ENCODE measurements at places on chromosomes 12 and 14.

DNA sequence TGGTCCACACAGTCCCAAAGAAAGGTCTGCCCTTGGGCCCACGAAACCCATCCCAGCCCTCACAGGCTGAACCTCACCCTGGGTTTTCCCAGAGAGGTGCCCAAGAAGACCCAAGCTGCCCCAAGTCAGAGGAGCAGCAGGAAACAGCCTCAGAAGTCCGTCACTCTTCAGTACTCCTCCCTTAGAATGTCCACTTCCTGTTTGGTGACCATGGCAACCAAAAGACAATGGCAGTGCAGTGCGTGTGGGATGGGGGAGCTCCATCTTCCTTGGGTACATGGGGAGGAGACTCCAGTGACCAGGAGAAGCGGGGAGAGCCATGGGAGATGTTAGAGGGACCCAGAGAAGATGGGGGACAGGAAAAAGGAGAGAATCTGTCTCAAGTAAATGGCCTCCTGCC, 11.3 kb downstream of the SELPLG start:
- no peak for DNase-seq

DNA sequence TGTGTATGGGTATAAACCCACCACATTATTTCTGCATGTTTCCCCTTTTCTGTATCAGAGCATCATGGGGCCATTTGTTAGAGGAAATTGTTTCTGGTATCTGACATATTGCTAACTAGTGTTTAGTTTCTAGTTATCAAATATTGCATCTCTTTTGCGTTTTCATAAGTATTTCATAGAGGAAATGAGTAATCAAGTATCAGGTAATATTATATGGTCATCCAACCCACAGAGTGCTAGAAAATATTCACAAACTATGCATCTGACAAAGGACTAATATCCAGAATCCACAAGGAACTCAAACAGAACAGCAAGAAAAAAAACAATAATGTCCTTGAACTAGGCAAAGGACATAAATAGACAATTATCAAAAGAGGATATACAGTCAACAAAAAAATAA, 258.9 kb upstream of the LRIG3 start:
- no peak for DNase-seq

- DNase-seq, result peak; percentile 59
Measured at GRCh38 chr12:50070314-50071060, 13.1 kb downstream of the ASIC1 start.

DNA sequence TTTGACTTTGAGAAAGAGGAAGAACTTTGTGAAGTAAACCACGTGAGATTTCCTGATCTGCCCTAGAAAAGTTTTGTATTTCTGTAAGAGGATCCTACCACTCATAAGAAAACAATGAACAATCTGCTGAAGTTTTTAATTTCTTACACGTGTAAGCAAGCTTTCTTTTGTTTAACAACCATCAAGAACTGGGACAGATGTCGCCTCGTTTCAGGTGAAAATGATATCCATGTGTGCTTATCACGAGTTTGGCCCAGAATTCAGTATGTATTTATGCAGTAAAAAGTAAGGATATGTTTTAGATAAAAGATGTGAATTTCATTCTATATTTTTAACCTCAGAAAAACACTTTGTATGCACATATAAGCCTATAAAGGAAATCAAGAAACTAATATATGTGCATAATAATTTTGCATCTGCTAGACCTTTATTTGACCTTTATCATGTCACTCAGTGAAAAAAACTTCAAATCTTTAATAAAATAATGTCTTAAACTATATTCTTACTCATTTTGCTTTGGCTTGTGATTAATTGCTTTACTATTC, 56.9 kb upstream of the DHRS4 start:
- no peak for DNase-seq

- DNase-seq, result no peak
Measured at GRCh38 chr14:61469781-61470180, 148.4 kb downstream of the PRKCH start.

Measured in effector memory CD8-positive, alpha-beta T cell (primary cell).